Brain (organoid and tissue), 16 donors: ENCODE measurements at places on chromosomes 5 and 9.

GRCh38 chr9:13461414-13461991 lies 182.0 kb upstream of the MPDZ start:
- DNase-seq: no peak

- no peak for DNase-seq
Measured at GRCh38 chr9:15182730-15183129, 124.3 kb downstream of the TTC39B start.

DNA sequence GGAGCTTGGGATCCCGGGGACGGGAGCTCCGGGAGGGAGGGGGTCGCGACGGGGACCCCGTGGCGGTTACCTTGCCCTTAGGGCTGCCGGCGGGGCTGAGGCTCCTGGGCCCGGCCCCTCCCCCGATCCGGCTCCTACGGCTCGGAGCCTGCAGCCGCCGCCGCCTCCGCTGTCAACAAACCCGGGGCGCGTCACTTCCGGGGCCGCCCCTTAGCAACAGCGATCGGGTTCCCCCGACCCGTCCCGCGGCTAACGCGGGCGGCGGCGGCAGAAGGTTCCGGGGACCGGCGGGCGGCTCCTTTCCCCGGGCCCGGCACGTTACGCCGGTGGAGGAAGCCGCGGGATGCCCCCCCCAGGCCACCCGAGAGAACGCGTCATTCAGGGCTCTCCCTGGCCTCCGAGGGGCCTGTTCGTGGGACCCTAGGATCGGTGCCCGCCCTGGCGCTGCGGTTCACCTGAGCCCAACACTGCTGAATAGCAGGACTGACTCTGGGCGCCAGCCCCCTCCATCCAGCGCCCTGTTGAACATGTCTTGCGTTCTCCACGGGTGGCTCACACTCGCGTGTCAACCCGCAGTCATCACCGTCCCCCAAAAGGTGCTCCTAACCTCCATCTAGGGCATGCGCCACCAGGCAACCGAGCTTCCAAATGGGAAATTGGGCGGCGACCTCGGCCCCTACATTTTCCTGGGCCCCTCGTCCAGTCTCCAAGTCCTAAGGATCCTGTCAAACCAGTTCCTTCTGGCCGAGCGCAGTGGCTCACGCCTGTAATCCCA lies at the start of gene ZER1:
Gene ZER1, minus strand, starts transcription at position 183 of the 775 bp plus-strand sequence. CDS start 16,362 bp downstream, outside the sequence.
- peak; percentile 96 for DNase-seq

DNA sequence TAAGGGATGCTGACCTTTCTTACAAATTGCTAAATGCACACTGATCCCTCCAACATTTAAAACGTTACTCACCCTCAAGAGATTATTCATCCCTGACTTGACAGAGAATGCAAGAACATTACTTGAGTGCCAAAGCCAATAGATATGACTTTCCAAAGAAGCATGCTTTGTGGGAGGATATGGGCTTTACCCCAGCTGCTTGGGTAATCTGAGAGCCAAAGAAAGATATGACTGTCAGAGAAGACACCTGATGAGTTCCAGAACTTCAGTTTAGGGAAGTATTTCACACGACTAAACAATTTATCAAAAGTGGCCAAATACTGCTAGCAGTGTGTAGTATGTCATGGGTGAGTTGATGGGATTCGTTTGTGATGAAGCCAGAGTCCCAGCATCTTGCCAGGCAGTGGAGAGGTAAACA lies 7.4 kb upstream of the SPDL1 start:
- no peak for DNase-seq

- peak; percentile 31 for DNase-seq
Measured at GRCh38 chr9:35488021-35488420, 1.9 kb upstream of the RUSC2 start.

- no peak for DNase-seq
Measured at GRCh38 chr5:172455087-172455381, 709 bp upstream of the SH3PXD2B start.

- DNase-seq: no peak
Measured at GRCh38 chr9:36169166-36169565, at the start of gene CCIN. CCIN (plus strand) TSS chr9:36169388; CDS start chr9:36169503, 115 bp downstream.

DNA sequence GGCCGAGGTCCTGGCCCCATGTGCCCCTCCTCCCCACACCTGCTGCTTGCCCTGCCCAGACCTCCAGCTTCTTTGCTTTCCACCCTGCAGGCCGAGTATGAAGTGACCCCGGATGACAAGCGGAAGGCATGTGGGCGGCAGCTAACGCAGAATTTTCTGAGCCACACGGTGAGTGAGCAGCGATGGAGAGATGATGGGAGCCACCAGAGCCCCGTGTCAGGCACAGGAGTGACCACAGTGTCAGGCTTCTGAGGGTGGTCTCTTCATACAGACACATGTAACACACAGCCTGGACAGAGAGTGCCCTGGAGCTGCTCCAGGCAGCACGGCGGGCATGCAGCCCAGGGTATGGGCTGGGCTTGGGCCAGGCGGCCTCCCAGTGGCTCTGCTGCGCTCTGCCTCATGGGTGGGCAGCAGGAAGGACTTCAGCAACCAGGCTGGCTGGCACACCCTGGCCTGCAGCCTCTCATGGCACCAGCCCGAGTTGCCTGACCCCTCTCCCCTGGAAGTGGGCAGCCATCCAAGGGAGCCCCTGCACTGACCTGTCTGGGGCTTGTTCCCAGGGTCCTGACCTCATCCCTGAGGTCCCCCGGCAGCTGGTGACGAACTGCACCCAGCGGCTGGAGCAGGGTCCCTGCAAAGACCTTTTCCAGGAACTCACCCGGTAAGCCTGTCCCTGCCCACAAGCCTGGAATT lies 5.8 kb downstream of the GRK6 start:
- DNase-seq: no peak

DNA sequence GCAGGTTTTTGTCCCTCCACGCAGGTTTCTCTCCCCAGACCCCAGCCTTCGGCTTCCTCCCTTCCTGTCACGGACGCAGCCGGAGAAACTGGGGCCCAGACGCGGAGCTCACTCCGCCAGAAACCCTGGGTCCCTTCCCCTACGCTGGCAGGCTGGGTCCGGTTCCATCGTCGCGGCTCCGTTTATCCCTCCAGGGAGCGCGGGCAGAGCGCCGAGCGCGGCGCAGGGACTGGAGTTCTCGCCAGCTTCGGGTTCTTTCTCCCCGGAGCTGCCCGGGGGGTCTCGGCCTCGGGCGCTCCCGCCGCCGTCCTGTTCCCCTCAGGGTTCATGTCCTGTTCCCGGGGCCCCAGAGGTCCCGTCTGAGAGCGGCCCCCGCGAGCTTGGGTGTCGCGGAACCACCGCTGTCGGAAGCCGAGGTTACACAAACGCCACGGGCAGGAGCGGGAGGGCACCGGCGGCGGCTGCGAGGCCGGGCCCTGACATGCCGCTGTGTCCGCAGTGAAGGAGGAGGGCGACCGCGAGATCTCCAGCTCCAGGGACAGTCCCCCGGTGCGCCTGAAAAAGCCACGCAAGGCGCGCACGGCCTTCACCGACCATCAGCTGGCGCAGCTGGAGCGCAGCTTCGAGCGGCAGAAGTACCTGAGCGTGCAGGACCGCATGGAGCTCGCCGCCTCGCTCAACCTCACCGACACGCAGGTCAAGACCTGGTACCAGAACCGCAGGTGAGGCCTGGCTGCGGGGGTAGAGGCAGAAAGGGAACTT lies 4.6 kb downstream of the BARHL1 start:
- DNase-seq: no peak

- DNase-seq: no peak
Measured at GRCh38 chr9:68822596-68823165, 117.6 kb downstream of the PIP5K1B start.

DNA sequence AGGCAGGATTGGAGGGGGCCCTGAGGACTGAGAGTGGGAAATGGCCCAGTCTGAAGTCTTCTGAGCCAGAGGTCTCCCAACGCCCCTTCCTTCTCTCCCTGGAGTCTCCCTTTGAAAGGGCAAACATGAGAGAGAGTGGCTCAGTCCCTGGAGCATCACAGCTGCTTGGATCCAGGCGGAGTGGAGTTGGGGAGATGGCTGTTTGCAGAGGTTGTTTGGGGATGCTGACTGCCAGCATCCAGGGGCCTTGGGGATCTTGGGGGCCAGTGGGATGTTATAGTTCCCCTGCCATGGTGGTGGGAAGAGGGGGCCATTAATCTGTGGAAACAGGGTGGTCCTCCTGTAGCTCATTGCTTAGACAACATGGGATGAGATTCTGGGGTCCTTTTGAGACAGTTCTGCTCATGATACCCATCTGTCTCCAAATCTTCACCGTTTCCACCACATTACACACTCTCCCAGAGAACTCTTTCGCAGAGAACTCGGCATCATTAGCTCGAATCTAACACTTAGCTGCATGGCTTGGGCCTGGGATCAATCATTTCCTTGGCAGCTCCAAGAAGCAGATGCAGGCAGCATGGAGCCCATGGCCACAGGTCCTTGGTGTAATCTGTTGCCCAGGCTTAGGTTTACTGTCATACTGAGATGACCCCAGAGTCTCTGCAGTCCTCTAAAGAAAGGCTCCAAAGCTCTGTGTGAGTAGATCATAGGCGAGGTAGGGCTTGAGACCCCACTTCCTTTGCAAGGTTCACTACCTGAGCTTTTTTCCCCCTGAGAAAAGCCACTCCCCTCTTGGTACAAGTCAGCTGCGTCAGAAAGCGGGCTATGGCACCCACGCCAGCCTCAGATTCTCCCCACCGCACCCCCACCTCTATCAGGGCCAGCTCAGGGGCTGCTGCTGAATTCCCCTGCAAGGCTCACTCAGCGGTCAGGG lies 54.4 kb upstream of the SH3PXD2B start:
- no peak for DNase-seq

- DNase-seq: no peak
Measured at GRCh38 chr5:20028506-20028905, 40.5 kb upstream of the CDH18 start.

GRCh38 chr9:133235549-133236222 lies 26.6 kb upstream of the OBP2B start:
- no peak for DNase-seq

DNA sequence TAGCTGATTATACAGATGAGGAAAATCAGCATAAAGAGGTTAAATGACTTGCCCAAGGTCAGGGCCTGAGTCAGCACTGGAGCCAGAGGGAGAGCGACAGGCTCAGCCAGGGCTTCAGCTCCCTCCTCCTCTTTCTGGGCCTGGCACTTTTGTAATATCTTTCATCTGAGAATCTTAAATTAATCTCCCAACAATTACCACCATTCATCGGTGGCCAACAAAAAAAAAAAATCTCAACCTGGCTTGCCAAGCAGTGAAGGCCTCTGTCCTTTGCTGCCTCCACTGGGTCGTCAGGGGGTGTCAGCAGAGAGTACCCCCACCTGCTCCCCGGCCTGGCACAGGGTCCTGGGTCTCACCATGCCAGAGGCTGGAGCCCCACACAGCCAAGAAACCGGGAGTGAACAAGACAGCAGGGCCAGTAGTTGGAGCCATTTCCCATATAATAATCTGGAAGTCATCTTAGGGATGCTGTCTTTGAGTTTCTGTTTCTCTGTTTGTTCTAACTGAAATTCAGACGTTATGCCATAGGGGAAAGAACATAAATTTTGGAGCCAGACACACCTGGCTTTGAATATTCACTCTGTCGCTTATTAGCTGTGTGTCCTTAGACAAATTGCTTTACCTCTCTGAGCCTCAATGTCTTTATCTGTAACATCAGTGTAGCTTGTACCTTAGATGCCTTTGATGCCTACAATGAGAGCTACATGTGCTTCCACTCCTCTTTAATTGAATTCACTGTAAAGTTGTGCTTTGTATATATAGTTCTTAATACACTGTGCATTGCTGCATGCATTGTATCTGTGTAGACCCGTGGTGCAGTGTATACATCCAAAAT lies 299.9 kb upstream of the MSX2 start:
- peak; percentile 52 for DNase-seq

DNA sequence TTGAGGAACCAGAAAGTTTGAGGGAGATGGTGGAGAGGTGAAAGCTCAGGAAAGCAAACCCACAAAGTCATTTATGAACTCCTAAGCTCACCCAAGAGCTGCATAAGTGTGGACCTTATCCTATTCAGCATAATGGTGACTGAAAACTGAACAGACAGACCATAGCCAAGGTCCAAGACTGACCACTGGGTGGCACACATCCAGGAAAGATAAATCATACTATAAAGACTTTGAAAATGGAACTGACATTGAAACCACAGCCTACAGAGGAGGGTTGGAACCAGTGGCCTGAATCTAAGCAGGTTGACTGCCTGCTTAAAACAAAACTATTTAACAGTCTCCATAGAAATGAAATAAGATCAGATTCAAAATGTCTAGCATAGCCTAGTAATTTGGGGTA lies 121.0 kb upstream of the RGS7BP start:
- no peak for DNase-seq

DNA sequence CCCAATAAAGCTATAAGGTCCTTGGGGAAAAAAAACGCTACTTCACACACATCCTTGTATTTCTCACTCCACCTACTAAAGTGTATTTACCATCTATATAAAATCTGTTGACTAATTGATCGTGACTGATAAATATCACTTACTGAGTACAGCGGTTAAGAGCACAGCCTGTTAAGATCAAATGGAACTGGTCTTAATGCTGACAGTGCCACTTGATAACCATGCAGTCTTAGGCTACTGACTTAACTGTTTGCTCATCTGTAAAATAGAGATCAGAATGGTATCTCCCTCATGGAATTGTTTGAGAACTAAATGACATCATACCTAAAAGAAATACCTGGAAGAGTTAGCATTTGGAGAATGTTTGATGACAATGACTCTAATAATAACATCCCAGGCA lies 67.5 kb downstream of the ZFAND5 start:
- DNase-seq: no peak

GRCh38 chr5:120037451-120037850 lies 408.1 kb downstream of the FAM170A start:
- no peak for DNase-seq

GRCh38 chr5:66246608-66247007 lies 102.5 kb downstream of the SREK1 start:
- no peak for DNase-seq

DNA sequence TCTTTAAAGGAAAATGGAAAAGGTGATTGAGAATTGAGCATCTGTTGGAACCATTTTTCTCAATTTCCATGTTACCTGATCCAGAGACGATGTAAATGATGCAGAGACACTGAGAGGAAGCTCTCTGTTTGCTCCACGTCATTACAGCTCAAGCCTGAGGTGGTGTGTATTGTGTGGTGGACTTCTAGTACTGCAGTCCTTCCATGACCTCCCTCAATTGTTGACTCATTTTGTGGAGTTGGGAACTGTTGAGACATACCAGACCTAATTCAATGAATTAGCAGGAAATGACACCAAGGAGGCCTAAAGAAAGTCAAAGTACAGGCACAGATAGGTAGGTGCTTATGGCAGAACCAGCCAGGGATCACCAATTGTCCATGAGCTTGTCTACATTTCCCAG lies 15.6 kb upstream of the LVRN start:
- DNase-seq: no peak

- no peak for DNase-seq
Measured at GRCh38 chr5:133668458-133668857, 56.1 kb upstream of the FSTL4 start.

- no peak for DNase-seq
Measured at GRCh38 chr5:96651948-96652753, 10.0 kb upstream of the CAST start.

- DNase-seq: no peak
Measured at GRCh38 chr9:76441551-76442322, 17.2 kb upstream of the GCNT1 start.

DNA sequence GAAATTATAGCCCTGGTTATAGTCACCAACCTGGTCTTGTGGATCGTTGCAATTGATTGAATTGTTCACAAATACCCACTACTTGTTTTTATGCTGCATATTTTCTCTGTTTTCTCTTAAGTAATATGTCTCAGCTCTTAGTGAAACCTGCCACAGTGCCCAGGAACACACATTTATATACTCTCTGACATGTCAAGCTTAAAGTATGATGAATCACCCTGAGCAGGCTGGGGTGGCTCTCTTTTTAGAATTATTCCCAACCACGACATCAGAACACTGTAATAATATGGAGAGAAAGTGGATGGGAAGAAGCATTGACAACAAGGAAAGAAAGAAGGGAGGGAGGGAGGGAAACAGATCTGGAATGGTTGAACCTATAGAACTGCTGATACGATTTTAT lies 72.8 kb upstream of the ZNF608 start:
- no peak for DNase-seq
